ENCODE measurements at places on chromosomes 7 and 10. TPM values are rescaled to one million over a fixed set of nuclear protein-coding genes. Genes with fewer than 3 reads are reported as not detected.

ZNF722 gene
- not detected for total RNA-seq

LEP gene
- total RNA-seq: not detected

RGR gene
- total RNA-seq: not detected

DNA sequence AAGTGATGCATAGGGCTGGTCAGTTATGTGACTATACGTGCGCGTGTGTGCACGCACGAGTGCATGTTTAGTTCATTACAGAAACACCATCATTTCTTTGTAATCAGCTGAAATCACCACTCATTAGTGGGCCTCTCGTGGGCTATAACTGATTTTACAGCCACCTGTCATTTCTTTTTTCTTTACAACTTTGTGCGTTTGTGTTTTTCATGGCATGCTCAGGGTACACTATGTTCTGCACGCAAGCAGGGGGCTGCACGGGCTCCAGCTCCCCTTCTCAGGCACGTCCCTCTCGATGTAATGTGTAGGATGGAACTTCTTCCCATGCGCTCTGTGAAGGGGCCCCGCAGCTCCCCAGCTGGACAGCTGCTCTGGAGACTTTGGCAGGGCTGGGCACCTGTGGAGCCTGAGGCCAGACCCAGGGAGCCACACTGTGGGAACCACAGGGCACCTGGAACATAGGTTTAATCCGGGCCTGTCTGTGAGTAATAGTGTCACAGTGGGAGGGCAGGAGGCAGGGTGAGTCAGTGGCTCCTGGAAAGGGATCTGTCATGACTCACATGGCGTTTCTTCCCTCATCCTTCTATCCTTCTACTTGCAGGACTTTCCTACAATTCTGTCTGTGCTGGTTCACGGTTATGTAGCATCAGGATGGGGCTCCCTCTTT, 4.9 kb downstream of the GCK start:
- DNase-seq: peak; percentile 79

GRCh38 chr7:5546626-5547025, 123.0 kb upstream of the TNRC18 start:
- no peak for DNase-seq

- peak; percentile 99 for DNase-seq
Measured at GRCh38 chr10:72297805-72298591, 24.3 kb downstream of the DDIT4 start.

DNA sequence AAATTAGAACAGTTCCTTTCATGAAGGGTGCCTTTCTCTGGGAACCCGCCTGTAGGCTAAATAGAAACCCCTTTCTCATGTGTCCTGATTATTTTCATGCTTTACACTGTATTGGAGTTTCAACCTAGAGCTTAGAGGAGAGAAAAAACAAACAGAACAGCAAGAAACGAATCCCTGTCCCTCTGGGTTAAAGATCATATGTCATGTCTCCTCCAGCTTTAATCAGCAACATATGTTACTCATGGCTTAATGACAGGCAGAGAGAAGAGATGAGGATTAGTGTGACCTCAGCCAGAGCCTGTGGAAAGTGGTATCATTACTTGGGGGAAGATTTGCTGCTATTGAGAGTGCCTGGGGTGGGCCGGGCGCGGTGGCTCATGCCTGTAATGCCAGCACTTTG, 32.1 kb downstream of the CRCP start:
- no peak for DNase-seq

DNA sequence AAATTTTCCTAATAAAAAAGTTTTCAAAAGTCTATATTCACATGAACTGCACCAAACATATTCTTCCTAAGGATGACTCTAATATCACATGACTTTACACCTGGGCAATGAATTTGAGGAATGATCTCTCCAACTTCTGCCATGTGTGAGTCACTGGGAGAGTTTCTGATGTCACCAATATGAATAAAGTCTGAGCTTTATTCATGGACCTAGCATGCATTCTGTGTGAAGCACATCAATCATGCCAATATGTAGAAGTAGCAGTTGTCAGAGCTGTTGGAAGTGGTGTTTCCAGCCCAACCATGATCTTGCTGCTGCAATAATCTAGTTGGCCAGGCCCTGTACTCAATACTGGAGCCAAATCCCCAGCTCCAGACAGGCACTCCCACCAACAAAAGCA, 91.7 kb upstream of the IFRD1 start:
- no peak for DNase-seq

DNA sequence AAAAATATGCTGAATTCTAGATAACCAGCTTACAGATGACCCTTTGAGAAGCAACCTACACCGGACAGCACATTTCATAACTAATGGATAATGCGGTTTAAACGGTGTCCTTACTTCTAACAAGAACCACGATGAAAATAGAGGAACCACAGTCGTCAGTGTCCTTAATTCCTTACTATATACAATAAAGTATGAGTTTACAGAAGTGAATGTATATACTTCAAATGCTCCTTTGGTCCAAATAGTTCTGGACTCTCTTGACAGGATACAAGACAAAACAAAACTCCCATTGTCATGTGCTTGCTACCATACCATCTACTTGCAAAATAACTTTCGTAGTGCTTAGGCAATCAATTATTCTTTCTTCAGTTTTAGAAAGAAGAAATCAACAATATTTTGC, 2.4 kb downstream of the NAMPT start:
- DNase-seq: no peak

- DNase-seq: peak; percentile 48
Measured at GRCh38 chr10:88157981-88158465, 294.6 kb downstream of the PTEN start.

Measured in MG63 (cell line).